A549 treated with Mapracorat at 1 μM for 4 hours (cell line): ENCODE measurements at places on chromosomes 11 and 22. TPM values are rescaled to one million over a fixed set of nuclear protein-coding genes. Genes with fewer than 3 reads are reported as not detected.

ZNF280B gene
- total RNA-seq: 1.0 to 1.8 TPM (median 1.4 TPM) in 5 replicates

TRIM49 gene
- total RNA-seq: 0.09 to 0.14 TPM in 2 of 5 replicates, not detected in the others

PHF21B gene
- total RNA-seq: 0.61 to 1.1 TPM (median 0.98 TPM) in 5 replicates

APOA5 gene
- not detected in 5 replicates for total RNA-seq

BRD1 gene
- total RNA-seq: 12.0 to 16.0 TPM (median 15.0 TPM) in 5 replicates

MPEG1 gene
- not detected in 5 replicates for total RNA-seq

NFAM1 gene
- not detected in 5 replicates for total RNA-seq

LYVE1 gene
- total RNA-seq: 0.20 to 0.77 TPM (median 0.48 TPM) in 5 replicates

APOL4 gene
- total RNA-seq: 0.12 TPM in 1 of 5 replicates, not detected in the others

DEFB131B gene
- total RNA-seq: not detected in 5 replicates

KRTAP5-10 gene
- not detected in 5 replicates for total RNA-seq

NAV2 gene
- 20.1 to 31.4 TPM (median 26.3 TPM) in 5 replicates for total RNA-seq

OR2AG1 gene
- not detected in 5 replicates for total RNA-seq

LRRN4CL gene
- total RNA-seq: 0.06 to 0.24 TPM (median 0.09 TPM) in 4 of 5 replicates, not detected in the other

IL10RA gene
- 0.06 to 0.21 TPM (median 0.06 TPM) in 3 of 5 replicates, not detected in the others for total RNA-seq

INS gene
- not detected in 5 replicates for total RNA-seq
